ENCODE measurements at places on chromosomes 5 and 9.

DNA sequence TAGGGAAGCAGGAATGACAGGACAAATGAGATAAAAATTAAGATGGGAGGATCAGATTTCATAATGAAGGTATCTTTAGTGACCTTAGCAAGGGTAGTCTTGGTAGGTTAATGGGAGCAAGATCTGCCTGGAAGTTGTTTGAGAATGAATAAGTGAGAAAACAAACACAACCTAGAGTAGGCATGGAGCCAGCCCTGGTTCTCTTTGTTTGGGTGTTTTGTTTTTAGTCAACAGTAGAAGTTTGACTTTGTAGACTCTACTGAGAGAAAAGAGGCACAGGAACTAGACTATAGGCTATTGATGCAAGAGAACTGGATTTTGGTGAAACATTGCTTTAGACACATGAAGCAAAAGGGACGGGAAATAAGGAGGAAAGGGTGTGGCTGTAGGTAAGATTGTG is 40.3 kb downstream of the KCNN2 start:
- no peak for DNase-seq

DNA sequence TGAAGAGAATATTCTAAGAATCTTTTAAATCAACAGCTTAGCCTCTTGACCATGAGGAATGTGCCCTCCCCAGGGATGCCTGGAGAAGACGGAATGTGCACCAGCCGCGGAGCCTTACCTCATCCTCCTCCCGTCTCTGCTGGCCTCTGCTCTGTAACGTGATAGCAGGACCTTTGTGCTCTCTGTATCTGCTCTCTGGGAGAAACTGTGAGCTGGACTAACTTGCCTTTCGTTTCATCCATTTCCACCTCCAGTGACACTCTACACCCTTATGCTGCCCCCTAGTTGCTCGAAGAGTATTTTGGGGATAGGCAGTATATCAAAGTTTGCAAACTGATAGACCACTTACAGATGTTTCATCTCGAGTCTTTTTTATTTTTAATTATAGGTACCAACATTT is 141.4 kb downstream of the NPR3 start:
- no peak for DNase-seq

GRCh38 chr9:133953621-133953975 is 38.5 kb downstream of the VAV2 start:
- no peak for DNase-seq

- no peak for DNase-seq
Measured at GRCh38 chr9:133932181-133932580, 59.9 kb downstream of the VAV2 start.

DNA sequence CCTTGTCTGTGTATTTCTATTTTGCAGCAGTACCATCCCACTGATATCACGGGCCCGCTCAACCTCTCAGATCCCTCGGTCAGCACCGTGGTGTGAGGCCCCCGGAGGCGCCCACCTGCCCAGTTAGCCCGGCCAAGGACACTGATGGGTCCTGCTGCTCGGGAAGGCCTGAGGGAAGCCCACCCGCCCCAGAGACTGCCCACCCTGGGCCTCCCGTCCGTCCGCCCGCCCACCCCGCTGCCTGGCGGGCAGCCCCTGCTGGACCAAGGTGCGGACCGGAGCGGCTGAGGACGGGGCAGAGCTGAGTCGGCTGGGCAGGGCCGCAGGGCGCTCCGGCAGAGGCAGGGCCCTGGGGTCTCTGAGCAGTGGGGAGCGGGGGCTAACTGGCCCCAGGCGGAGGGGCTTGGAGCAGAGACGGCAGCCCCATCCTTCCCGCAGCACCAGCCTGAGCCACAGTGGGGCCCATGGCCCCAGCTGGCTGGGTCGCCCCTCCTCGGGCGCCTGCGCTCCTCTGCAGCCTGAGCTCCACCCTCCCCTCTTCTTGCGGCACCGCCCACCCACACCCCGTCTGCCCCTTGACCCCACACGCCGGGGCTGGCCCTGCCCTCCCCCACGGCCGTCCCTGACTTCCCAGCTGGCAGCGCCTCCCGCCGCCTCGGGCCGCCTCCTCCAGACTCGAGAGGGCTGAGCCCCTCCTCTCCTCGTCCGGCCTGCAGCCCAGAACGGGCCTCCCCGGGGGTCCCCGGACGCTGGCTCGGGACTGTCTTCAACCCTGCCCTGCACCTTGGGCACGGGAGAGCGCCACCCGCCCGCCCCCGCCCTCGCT is 1.9 kb downstream of the LRRC26 start:
- no peak for DNase-seq

GRCh38 chr5:173613433-173614159 is 2.9 kb downstream of the BOD1 start:
- DNase-seq = no peak

- DNase-seq = no peak
Measured at GRCh38 chr9:115378241-115378640, 260.3 kb upstream of the TNC start.

GRCh38 chr5:109570362-109570874 is 119.3 kb upstream of the MAN2A1 start:
- no peak for DNase-seq

DNA sequence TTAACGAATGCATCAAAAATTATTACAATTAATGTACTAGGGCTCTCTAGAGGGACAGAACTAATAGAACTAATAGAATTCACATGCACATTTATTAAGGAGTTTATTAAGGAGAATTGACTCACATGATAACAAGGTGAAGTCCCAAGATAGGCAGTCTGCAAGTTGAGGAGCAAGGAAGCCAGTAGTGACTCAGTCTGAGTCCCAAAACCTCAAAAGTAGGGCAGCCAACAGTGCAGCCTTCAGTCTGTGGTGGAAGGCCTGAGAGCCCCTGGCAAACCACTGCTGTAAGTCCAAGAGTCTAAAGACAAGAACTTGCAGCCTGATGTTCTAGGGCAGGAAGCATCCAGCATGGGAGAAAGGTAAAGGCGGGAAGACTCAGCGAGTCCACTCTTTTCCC is 633.8 kb downstream of the SEMA5A start:
- DNase-seq = no peak

All from stimulated activated CD4-positive, alpha-beta T cell treated with anti-CD3 and anti-CD28 coated beads, Interleukin-4, amount 100 ng/mL, for 1 hour (primary cell).